ENCODE measurements at places on chromosomes 16 and 17. TPM values are rescaled to one million over a fixed set of nuclear protein-coding genes. Genes with fewer than 3 reads are reported as not detected.

Gene RNF43
- total RNA-seq: 0.08 TPM

Gene OR1A1
- total RNA-seq: not detected

Gene IST1
- total RNA-seq: 231 TPM

Gene PMFBP1
- not detected for total RNA-seq

Gene SCO1
- 23.5 TPM for total RNA-seq

Gene KRT15
- total RNA-seq: 3.9 TPM

Gene CPHXL2
- not detected for total RNA-seq
